ENCODE measurements at places on chromosomes 3 and 15. TPM values are rescaled to one million over a fixed set of nuclear protein-coding genes. Genes with fewer than 3 reads are reported as not detected.

Gene GOLGA6L10
- total RNA-seq, result 0.48 TPM

Gene TF
- 2.8 TPM for total RNA-seq

Gene WDR6
- total RNA-seq, result 72.9 TPM

Gene GPR15
- not detected for total RNA-seq

Gene TRIM69
- 20.0 TPM for total RNA-seq

Gene TEX9
- 3.8 TPM for total RNA-seq
